Cortex of kidney (tissue), 1 donor: ENCODE measurements at places on chromosomes 7 and 10.

DNA sequence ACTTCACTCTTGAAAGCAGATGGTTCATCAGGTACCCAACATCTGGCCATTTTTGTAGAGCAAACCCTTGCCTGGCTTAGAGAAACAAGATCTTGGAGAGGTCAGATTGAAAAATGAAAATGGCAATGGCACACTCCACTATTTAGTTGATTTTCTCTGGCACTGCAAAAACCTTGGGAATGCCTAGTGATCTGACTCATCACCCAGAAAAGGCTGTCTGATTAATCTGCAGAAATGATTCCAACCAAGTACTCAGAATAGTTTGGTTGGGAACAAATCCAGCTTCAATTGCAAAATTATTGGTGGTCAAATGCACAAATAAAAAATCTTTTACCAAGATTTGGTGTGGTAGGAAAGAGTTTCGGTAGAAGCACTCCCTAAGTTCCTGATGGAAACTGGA is 351.2 kb downstream of the PHTF2 start:
- DNase-seq: no peak

DNA sequence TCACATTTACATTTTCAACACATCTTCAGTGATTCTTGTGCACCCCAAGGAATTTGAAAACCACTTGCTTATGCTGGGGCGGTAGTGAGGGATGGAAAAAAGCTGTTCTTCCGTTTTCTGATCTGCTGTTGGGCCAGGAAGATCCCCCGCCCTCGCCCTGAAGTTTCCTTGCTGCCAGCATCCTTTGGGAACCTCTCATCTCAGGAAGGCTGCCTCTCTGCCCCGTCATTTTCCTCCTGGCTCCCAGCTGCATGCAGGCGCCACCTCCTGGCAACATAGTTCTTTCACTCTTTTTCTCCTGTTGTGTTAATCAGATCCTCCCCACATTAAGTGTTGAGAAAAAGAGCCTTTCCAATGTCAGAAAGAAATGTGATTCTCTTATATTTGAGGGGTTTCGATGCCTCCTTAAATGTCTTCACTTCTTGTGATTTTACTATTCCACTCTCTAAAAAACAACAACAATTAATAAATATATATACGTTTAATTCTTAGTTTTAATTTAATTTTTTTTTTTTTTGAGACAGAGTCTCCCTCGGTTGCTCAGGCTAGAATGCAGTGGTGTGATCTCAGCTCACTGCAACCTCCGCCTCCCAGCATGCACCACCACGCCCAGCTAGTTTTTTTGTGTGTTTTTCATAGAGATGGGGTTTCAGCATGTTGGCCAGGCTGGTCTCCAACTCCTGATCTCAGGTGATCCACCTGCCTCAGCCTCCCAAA is 122.9 kb downstream of the RALA start:
- no peak for DNase-seq

DNA sequence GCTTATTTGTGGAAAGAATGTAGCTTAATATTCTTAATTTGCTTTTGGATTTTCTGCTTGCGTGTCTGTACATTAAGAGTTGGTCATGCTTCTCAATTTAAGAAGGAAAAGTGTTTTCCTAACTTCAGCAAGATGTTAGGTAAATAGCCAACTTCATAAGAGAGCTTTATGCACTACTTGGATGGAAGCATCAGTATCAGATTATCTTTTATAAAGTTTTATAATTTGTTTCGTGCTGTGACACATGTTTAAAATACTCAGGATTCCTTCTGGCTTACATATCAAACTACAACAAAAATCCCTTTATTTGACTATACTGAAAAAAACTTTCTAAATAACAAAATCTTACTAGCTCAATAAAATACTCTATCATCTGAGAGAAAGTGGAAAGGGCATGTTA is 34.8 kb upstream of the AGR2 start:
- no peak for DNase-seq

DNA sequence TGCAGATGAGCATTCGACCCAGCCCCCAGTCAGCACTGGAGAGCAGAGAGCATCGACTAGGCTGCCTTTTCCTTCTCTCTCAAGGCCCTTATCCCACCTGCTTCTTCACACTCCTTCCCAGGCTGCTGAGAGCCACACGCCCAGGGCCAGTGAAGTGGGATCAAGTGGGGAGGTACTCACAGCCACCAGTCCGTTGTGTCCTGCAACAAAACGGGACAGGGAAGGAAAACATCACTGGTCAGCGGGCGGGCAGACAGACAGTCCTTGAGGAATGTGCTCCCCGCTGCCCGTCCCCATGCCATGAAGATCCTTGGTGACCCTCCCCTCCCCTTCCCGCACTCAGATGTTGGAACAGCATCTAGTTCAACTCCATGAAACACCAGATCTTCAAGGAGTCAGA is 4.2 kb downstream of the PYROXD2 start:
- DNase-seq: no peak

GRCh38 chr10:67912331-67912946 is 28.0 kb downstream of the SIRT1 start:
- DNase-seq: no peak

DNA sequence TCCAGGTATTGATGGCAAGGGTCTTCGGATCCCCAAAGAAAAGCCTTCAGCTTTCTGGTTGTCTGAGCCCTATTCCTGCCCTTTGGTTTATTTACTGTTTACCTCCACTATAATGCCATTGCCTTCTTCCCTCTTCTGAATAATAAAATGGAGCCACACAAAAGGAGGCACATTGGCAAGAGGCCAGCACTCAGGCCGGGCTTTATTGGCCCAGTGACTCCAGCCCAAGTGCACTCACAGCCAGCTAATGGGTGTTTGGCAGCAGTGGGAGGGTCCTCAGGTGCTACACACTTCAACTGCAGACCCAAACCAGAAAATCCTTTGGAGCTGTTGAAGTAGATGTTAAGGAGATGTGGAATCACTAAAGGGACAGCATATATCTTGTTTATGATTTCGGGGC is 336.0 kb downstream of the PLXNA4 start:
- DNase-seq: no peak

GRCh38 chr7:41842956-41843355 is 140.1 kb upstream of the INHBA start:
- DNase-seq: no peak

GRCh38 chr10:59799421-59799820 is 46.2 kb upstream of the MRLN start:
- no peak for DNase-seq

- no peak for DNase-seq
Measured at GRCh38 chr10:128304271-128304670, 178.0 kb upstream of the MKI67 start.

- no peak for DNase-seq
Measured at GRCh38 chr7:29442146-29442545, 121.5 kb upstream of the PRR15 start.

DNA sequence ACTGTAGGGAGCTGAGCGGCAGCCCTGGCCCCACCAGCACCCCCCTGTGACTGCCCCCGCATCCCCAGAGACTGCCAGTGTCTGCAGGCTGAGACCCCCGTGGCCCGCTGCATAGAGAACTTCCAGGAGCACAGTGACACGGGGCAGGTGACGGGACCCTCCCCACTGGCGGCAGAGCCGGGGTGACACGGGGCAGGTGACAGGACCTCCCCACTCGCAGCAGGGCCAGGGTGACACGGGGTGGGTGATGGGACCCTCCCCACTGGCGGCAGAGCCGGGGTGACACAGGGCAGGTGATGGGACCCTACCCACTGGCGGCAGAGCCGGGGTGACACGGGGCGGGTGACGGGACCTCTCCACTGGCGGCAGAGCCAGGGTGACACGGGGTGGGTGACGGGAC is 2.3 kb downstream of the GPER1 start:
- no peak for DNase-seq

DNA sequence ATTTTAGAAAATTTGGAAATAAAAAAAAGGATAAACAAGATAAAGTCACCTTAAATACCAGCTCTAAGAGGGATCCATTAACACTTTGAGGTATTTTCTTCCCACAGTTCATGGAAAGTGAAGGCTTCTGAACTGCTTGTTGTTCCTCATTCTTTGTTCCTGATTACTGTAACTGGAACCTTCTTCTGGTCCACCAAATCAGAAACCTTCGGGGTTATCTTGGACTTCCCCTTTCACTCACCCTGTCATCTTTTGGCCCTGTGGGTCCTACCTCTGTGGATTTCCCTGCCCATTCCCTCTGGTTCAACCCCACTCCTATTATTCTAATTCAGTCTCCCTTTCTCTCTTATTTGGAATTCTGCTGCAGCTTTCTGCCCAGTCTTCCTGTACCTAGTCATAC is 116.5 kb upstream of the PRPS1L1 start:
- no peak for DNase-seq

DNA sequence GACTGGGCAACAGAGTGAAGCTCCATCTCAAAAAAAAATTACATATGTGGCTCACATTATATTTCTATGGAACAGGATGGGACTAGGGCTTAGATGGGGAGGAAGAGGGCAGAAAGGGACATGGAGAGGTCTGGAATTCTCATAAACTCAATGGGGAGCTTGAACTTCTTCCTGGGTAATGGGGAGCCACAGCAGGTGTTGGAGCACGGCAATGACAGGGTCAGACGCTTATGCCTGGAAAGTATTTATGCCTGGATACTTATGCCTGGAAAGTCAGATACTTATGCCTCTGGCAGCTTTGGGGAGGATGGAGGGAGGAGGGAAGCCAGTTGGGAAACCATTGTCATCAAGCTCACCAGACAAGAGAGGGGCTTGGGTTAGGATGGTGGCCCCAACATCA is 36.8 kb downstream of the TMEM130 start:
- no peak for DNase-seq

DNA sequence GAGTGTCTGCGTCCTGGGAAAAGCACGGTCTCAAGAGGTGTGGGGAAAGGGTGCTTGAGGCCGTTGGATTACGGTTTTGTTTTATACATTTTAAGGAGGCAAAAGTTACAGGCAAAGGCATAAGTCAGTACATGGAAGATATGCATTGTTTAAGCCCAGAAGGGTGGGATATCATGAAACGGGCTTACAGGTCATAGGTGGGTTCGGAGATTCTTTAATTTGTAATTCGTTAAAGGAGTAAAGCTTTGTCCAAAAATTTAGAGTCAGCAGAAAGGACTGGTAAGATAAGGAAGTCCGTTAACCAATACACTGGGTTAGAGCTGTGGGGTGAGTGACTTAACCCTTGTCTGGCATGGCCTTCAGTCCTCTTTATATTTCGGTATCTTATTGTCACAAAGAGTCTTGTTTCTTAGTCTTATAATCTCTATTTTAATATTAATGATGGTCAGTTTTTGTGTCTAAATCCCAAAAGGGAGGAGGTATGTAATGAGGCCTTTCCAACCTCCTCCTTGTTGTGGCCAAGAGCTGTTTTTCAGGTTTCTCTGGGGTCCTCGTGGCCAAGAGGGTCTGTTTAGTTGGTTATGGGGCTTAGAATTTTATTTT is 12.7 kb downstream of the TSPAN14 start:
- no peak for DNase-seq

DNA sequence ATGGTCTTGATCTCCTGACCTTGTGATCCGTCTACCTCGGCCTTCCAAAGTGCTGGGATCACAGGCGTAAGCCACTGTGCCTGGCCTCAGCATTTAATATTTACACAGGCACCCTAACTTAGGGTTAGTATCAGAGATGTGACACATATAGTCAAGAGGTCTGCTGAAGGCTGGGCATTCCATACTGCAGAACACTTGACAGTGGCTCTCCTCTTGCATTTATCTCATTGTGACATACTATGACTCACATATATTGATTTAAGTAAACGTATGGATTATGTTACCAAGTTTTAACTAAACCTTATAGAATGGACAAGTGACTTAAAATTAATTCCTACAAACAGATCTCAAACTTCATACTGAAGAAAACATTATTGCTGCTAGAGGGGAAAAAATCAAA is 36.6 kb downstream of the BRAF start:
- no peak for DNase-seq

- no peak for DNase-seq
Measured at GRCh38 chr10:60803433-60803832, 25.2 kb downstream of the CDK1 start.

- DNase-seq: no peak
Measured at GRCh38 chr7:11848251-11848650, 16.3 kb upstream of the THSD7A start.

DNA sequence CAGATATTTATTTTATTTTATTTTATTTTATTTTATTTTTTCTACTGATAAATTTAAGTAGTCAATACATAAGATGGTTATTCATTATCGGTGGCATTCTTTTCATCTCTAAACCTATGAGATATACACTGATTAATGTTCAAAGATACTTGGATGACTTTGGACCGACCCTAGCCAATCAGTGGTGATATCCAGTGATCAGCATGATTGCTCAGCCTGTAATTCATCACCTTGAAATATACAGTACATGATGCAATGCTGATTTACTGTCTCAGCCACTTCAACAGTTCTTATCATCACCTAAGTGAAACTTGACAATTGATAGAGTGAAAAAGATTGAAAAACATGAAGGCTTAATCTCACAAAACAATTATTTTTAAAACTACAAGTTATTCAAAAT is 1651.0 kb downstream of the REEP3 start:
- no peak for DNase-seq

DNA sequence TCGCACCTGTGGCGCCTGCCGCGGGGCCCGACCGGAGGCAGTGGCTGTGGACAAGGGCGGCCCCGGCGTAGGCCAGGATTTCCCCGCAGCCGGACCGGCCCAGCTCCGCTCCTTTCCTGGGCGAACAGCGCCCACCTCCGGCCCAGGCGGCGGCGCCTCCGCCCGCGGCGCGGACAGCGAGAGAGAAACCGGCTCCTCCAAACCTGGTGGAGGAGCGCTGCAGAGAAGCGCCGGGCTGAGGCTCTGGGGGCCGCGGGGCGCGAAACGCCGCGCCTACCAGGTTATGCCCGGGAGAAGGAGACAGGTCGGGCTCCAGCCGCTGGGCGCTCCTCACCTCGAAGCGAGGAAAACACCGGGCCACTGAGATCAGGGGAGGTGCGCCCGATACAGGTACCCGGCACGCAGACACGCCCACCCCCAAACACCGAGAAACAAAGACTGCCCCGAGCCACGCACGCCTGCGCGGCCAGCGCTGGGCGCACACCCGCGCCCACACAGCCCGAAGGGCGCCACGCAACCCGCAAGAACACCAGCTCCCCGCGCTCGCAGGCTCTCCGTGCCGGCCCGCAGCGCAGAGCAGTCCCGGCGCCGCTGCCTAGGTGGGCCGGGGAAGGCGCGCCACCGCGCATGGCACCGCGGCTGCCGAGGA is 3.3 kb downstream of the GRID1 start:
- no peak for DNase-seq

- DNase-seq: no peak
Measured at GRCh38 chr7:78616539-78616938, 818.0 kb downstream of the PHTF2 start.

DNA sequence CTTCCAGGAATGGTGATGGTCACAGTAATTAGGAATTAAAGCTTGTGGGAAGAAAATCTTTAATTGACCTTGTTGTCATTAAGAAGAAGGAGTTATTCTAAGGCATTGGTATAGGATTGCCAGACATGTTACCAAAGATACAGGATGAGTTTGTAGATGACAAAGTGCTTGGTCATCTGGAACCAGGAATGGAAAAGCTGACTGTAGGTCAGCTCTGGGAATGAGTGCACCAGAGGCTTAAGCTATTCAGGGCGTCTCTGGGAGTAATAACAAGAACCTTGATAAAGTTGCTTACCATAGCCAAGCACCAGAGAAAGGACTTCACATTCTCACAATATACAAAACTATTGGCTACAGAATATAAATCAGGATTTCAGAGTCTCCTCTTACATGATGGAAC is 89.0 kb downstream of the PHTF2 start:
- DNase-seq: no peak
